ENCODE measurements at places on chromosomes 2 and 18.

DNA sequence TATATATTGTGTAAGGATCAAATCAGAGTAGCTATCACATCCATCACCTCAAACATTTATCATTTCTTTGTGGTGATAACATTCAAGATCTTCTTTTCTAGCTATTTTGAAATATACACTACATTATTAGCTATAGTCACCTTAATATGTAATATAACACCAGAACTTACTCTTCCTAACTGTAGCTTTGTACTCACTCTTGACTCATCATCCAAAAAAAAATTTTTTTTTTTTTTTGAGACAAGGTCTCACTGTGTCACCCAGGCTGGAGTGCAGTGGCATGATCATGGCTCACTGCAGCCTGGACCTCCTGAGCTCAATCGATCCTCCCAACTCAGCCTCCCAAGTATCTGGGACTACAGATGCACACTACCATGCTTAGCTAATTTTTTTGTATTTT lies 153.3 kb downstream of the EML6 start:
- no peaks in the 10 kb centered on the region for H3K4me1 ChIP-seq
- H3K27me3 ChIP-seq, result no peaks in the 10 kb centered on the region
- no peak overlapping the region for H3K4me3 ChIP-seq
- H3K36me3 ChIP-seq, result no peaks in the 10 kb centered on the region
- no peak overlapping the region for H3K27ac ChIP-seq

DNA sequence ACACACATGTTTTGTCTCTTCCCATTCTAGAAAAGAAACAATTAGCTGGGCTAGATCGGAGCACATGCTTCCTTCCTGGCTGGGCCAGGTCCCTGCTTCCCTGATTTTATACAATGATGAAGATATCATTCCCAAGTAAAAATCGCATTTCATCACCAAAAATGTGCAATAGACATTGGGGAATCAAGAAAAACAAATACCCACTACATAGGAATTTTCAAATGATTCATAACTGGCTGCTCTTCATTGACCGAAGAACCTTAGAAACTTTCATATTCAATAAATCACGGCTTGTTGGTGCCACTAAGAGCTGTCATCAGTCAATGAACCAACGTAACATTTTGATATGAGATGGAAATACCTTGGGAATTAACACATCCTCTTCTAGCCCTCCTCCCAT lies 373.6 kb upstream of the TRIB2 start:
- H3K27me3 ChIP-seq, result no peaks in the 10 kb centered on the region
- no peak for DNase-seq
- H3K4me1 ChIP-seq, result no peaks in the 10 kb centered on the region
- no peak overlapping the region for H3K27ac ChIP-seq
- H3K4me3 ChIP-seq, result no peak overlapping the region
- no peaks in the 10 kb centered on the region for H3K36me3 ChIP-seq

DNA sequence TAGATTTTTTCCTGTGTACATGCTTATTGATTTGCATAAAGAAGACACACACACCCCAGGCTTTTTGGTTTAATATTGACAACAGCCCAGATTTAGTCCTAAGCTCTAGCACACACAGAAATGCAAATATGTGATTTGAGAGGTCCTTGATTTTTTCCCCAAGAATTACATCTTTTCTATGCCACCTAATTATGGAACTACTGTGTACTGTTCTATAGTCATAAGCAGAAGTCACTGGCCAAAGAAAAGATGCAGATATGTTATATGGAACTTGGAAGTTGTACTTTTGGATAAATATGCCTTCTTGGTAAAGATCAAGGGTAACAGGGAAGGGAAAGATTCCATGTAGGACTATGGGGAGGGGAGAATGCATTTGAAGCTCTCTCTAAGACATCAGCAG lies 105.6 kb downstream of the SETBP1 start:
- no peak overlapping the region for H3K27ac ChIP-seq
- DNase-seq, result no peak
- peaks cover 38% of the 10 kb centered on the region for H3K4me1 ChIP-seq
- no peaks in the 10 kb centered on the region for H3K36me3 ChIP-seq
- H3K27me3 ChIP-seq, result no peaks in the 10 kb centered on the region

DNA sequence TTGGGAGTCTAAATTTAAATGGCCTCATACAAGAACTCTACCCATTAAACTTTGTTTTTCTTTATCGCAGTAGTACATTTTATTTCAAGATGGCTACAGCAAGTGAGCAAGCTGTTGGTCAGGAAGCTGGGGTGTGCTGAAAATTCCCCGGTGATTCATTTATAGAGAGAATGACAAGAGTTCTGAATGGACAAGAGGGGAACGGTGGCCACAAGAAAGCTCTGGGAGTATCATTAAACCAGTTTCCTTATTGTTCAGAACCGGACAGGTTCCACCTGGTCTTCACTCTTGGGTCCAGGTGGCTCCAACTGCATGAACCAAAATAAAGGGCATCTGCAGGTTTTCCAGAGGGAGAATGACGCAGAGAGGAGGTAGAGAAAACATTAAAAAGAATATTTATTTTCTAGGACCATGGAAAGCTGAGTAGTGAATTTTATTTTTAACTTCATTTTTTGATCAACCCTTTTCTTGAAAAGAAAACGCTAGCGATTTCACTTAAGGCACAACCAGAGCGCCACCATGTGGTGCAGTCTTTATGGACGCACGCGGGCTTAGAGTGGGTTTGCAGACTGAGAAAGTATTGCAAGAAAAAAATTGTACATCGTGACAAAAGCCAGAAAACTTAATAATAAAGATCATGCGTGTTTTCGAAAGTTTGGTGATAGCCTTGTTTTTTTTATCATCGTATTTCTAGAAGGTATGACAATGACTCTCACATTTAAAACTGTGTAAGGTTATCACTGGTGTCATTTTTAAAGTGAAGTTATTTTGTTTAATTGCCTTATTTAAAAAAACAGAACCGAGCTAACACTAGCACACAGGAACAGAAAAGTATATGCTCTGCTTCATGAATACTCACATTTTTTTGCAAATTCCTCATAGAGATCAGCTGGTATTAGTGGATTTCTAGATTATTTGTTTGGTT lies 97.9 kb upstream of the NOL4 start:
- H3K27ac ChIP-seq, result no peak overlapping the region
- no peaks in the 10 kb centered on the region for H3K4me1 ChIP-seq
- peak overlapping the region; percentile 35 for H3K4me3 ChIP-seq
- no peak for DNase-seq

DNA sequence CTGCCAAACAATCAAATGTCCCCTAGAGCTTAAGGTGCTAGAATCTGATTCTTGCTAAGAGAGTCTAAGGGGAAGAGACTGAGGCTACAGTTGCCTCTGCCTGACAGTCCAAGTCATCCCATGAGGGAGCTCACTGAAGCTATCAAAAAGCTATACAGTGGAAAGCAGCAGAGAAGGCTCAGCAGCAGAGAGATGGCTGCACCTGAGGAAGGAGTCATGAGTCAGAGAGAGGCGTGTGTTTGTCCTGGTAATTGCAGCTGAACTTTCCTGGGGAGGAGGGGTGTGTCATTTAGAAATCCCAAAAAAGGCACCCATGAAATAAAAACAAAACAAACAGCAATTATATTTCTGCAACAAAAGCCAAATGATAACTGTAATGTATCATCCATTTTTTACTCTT lies 305.2 kb upstream of the UBE2E3 start:
- no peak overlapping the region for H3K27ac ChIP-seq
- no peaks in the 10 kb centered on the region for H3K27me3 ChIP-seq
- no peaks in the 10 kb centered on the region for H3K4me1 ChIP-seq
- no peak for DNase-seq

DNA sequence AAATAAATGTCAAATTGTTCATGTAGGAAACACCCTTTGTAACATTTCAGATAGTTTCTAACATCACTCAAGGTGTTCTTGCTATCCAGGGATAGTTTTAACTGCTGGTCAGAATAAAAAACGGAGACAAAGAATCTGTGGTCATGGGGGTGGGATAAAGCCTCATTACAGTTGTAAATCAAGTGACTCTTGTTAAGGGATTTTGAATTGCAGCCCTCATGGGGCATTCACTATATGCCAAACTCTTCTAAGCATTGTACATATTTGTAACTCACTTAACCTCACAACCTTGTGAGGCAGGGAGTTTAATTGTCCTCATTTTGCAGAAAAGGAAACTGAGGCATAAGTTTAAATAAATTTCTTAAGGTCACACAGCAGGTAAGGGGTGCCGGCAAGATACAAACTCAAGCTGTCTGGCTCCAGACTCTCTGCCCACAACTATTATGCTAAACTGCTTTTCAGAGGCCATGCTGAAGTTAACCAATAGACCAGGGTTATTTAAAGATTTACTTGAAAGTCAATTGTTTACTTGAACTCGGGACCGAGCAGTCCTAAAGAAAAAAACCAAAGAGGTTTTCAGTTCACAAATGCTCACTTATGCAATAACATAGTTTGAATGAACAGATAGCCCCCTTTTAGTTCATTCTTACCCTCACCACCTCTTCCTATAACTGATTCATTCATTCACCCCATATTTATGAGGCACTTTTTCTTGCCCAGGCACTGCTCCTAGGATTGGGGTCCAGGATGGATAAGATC lies 121.6 kb upstream of the FZD5 start:
- peaks cover 14% of the 10 kb centered on the region for H3K4me1 ChIP-seq
- no peak overlapping the region for H3K27ac ChIP-seq
- no peaks in the 10 kb centered on the region for H3K36me3 ChIP-seq
- no peaks in the 10 kb centered on the region for H3K27me3 ChIP-seq
- DNase-seq, result no peak
- no peak overlapping the region for H3K4me3 ChIP-seq

DNA sequence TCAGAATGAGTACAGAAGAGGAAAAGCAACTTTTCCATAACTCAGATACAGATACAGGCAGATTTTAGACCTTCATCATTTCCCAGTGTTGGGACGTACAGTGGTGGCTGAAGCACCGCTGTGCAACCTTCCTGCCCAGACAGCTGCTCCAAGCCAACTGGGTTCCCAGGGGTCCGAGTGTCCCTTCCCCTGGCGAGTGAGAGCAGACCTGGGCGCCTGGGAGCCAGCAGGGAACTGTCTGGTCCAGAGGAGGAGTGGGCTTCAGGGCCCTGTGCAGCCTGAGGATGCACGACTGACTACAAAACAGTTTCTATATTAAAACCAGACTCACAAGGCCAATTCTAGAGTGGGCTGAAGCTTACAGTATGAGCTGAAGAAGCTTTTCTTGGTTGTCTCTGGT lies 11.1 kb upstream of the OR6B2 start:
- H3K4me3 ChIP-seq, result no peak overlapping the region
- H3K27ac ChIP-seq, result no peak overlapping the region
- no peaks in the 10 kb centered on the region for H3K4me1 ChIP-seq
- no peak for DNase-seq
- no peaks in the 10 kb centered on the region for H3K36me3 ChIP-seq

DNA sequence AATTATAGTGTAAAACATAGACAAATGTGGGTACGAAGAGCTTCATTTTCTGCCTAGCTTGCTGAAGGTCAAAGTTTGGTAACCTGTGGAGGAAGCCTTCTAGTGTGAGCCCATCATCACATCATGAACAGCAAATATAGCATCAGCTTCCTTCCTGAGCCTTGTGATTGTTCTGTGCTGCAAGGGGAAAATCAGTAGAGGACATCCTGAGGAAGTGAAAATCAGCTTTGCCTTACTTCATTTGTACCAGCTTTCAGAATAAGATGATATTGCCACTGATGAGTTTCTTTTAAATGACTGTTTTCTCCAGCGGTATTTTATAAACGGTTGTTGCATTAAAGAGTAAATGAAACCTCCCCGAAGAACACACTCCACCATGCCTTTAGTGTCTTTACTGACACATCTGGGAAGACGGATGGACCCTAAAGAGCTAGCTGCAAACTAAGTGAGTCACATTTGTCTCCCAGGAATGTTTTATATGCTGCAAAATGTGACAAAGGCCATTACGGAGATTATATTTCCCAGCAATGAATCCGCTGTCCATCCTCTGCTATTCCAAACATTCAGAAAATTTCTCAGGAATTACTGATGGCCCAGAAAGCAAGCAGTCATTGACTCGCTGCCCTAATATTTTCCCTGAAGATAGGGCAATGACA lies 1272.8 kb downstream of the SUCLG1 start:
- no peak for DNase-seq
- no peak overlapping the region for H3K27ac ChIP-seq
- no peaks in the 10 kb centered on the region for H3K27me3 ChIP-seq
- H3K4me1 ChIP-seq, result no peaks in the 10 kb centered on the region
- no peak overlapping the region for H3K4me3 ChIP-seq
- no peaks in the 10 kb centered on the region for H3K36me3 ChIP-seq

- no peaks in the 10 kb centered on the region for H3K4me1 ChIP-seq
- no peak for DNase-seq
- no peaks in the 10 kb centered on the region for H3K27me3 ChIP-seq
- H3K4me3 ChIP-seq, result no peak overlapping the region
- no peaks in the 10 kb centered on the region for H3K36me3 ChIP-seq
These were observed 91.0 kb downstream of the TGIF1 start for GRCh38 chr18:3540805-3541548.

Data from thoracic aorta (tissue), 2 donors.